ENCODE measurements at places on chromosomes 3 and 15. TPM values are rescaled to one million over a fixed set of nuclear protein-coding genes. Genes with fewer than 3 reads are reported as not detected.

Gene GHSR
- total RNA-seq, result not detected

Gene AP3B2
- total RNA-seq, result 0.77 TPM

Gene GPR149
- total RNA-seq, result not detected

Gene MEGF11
- 0.62 TPM for total RNA-seq

Gene SLC35G2
- 27.7 TPM for total RNA-seq

Gene ADGRG7
- total RNA-seq, result not detected

Gene NAALADL2
- total RNA-seq, result 0.34 TPM

Gene FBXW12
- not detected for total RNA-seq

Gene DUOXA1
- total RNA-seq, result 0.10 TPM

Gene USP8
- total RNA-seq, result 53.6 TPM

Gene ALG1L2
- not detected for total RNA-seq

Gene ARGFX
- not detected for total RNA-seq

Gene ACP3
- not detected for total RNA-seq

Gene SAMMSON
- not detected for total RNA-seq

Gene COLQ
- total RNA-seq, result 0.24 TPM

Gene ATP8B4
- 0.63 TPM for total RNA-seq

Gene MCTP2
- total RNA-seq, result not detected

Gene PXK
- total RNA-seq, result 6.3 TPM

Gene ELP6
- total RNA-seq, result 27.1 TPM

Gene CYP8B1
- total RNA-seq, result not detected

Gene CHRFAM7A
- 7.9 TPM for total RNA-seq

Gene MKRN2OS
- not detected for total RNA-seq

Gene IL17RE
- 1.1 TPM for total RNA-seq

Gene CCK
- 1.1 TPM for total RNA-seq

Gene CD80
- total RNA-seq, result not detected

Gene SIN3A
- 30.0 TPM for total RNA-seq

Gene TM4SF4
- 39.1 TPM for total RNA-seq

Gene ALAS1
- 49.8 TPM for total RNA-seq

Gene SLC28A2
- not detected for total RNA-seq

Gene SLC27A2
- total RNA-seq, result 32.2 TPM

Gene CTXN2
- not detected for total RNA-seq

Gene SLC24A5
- total RNA-seq, result not detected

Gene ANO10
- total RNA-seq, result 21.4 TPM

Gene SLC2A2
- not detected for total RNA-seq

Gene LMAN1L
- total RNA-seq, result not detected

Gene CPLX3
- total RNA-seq, result 0.07 TPM

Gene MRAS
- 7.1 TPM for total RNA-seq

Gene GABRG3
- 0.29 TPM for total RNA-seq

Gene GOLGA6L22
- total RNA-seq, result not detected

Gene ALPK3
- 0.09 TPM for total RNA-seq

Gene REC114
- not detected for total RNA-seq

Gene CX3CR1
- not detected for total RNA-seq

Gene HTR3E
- total RNA-seq, result not detected

Gene RTP4
- not detected for total RNA-seq

Gene TBL1XR1
- total RNA-seq, result 19.6 TPM

Gene GUCA1C
- not detected for total RNA-seq

Gene C3orf49
- not detected for total RNA-seq

Gene PYGO1
- 5.6 TPM for total RNA-seq

Gene LRTM1
- total RNA-seq, result not detected

Gene GP9
- total RNA-seq, result not detected

Gene DHFR2
- 2.8 TPM for total RNA-seq

Gene P2RY14
- not detected for total RNA-seq

Gene COL6A5
- not detected for total RNA-seq

Gene TMEM108
- not detected for total RNA-seq

Gene CHRM5
- total RNA-seq, result 0.06 TPM

All from A549 treated with GW870086 at 1 μM for 4 hours (cell line).